ENCODE measurements at places on chromosomes 12 and 14. TPM values are rescaled to one million over a fixed set of nuclear protein-coding genes. Genes with fewer than 3 reads are reported as not detected.
A peak's percentile ranks its signal among the peaks of the same experiment; 100 is the strongest.

The SYT10 gene
- total RNA-seq = not detected

DNA sequence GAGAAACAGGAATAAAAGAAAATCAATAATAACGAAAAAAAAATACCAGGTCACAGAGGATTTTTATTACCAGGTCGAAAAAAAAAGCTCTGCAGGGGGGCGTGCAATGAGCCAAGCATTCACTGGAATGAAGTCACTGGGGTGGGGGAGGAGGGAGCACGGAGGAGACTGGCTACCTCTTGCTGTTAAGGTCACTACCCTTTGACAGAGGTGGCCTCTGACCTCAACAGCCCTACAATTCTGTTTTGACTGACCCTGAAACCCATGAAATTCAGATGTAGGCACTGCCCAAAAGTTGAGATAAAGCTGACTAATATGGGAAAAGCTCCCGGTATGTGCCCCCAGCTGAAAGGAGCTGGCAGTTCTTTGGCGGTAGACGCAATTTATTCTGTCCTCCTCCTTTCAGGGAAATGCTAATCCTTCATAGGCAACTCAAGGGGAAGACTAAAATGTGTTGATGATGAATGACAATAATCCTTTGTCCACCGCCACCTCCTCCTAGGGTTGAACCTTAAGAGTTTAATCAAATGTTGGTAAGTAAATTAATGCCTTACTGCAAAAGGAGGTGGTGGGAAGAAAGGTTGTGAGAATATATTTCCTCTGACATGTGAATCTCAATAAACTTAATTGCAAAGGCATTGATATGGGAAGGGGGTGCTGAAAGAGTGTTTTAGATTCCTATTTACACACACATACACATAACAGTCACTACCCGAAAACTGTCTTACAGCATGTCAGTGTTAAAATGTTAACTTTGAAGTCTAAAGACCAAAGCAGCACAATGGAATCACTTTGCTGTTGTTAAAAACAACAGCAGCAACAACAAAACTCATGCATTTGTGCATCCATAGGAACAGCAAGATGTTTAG lies 6.3 kb upstream of the RIC8B start:
- no peak for DNase-seq
- no peaks in the 10 kb centered on the region for H3K27me3 ChIP-seq
- H3K27ac ChIP-seq = no peak overlapping the region
- peak overlapping the region; percentile 47 for H3K4me3 ChIP-seq
- peaks cover 23% of the 10 kb centered on the region for H3K4me1 ChIP-seq

The SLCO1B3 gene
- not detected for total RNA-seq

DNA sequence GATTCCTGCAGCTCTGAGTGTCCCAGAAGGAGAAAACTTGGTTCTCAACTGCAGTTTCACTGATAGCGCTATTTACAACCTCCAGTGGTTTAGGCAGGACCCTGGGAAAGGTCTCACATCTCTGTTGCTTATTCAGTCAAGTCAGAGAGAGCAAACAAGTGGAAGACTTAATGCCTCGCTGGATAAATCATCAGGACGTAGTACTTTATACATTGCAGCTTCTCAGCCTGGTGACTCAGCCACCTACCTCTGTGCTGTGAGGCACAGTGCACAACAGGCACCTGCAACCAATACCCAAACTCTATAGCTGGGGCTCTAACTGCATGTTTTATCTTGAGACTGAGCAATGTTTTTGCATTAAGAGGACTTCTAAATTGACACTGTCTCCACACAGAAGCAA lies 379.2 kb upstream of the OR4E1 start:
- H3K27me3 ChIP-seq = no peaks in the 10 kb centered on the region
- H3K4me1 ChIP-seq = peaks cover 33% of the 10 kb centered on the region
- H3K36me3 ChIP-seq = no peaks in the 10 kb centered on the region
- peak overlapping the region; percentile 94 for H3K27ac ChIP-seq
- H3K4me3 ChIP-seq = peak overlapping the region; percentile 80
- DNase-seq = no peak

The FAM90A1 gene
- 1.3 TPM for total RNA-seq

DNA sequence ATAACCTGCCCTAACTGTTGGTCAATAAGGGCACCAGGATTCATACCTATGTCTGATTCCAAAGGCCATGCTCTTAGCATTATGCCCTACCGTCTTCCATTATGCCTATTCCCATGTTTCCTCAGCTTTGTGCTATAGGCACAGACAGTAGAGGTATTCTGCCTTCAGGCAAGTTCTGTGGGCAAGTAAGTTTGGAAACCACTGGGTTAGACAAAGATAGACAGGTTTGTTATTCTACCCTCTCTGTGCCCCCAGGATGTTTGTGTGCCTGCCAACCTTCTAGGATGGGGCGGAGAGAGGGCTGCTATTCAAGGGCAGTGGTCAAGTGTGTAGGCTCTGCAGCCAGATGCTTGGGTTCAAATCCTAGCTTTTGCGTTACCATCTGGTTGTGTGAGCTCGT lies 4.6 kb downstream of the RAPGEF3 start:
- no peak overlapping the region for H3K27ac ChIP-seq
- H3K27me3 ChIP-seq = peaks cover 6% of the 10 kb centered on the region
- H3K4me3 ChIP-seq = no peak overlapping the region
- peaks cover 34% of the 10 kb centered on the region for H3K4me1 ChIP-seq
- no peaks in the 10 kb centered on the region for H3K36me3 ChIP-seq

- no peaks in the 10 kb centered on the region for H3K36me3 ChIP-seq
- no peaks in the 10 kb centered on the region for H3K27me3 ChIP-seq
- no peak overlapping the region for H3K4me3 ChIP-seq
- no peak for DNase-seq
- no peaks in the 10 kb centered on the region for H3K4me1 ChIP-seq
Measured at GRCh38 chr12:68470664-68471328, 138.6 kb upstream of the MDM1 start.

DNA sequence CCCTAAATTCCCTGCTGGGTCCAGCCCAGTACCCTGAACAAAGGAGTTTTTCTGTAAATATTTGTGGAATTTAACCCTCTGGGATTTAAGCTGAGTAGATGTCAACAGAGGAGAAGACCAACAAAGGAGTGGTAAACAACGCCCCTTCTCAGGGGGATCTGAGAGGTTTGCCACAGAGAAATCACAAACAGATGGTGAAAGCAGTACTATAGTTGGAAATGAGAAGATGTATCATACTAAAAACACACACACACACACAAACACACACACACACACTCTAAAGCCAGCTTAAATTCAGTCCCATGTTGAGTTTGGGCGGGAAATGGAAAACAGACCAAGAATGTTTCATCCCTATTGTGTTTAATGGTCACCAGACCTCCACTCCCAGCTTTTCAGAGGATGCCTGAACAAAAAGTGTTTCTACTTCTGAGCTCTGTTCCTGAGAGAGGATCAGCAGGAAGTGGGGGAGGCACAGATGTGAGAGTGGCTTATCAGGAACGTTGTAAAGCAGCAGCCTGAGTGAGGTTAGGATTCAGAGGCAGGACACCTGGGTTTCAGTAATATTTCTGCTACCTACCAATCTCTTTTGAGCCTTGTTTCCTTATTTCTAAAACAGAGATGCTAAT lies 3.2 kb downstream of the BIN2 start:
- DNase-seq = no peak
- peaks cover 24% of the 10 kb centered on the region for H3K36me3 ChIP-seq
- peak overlapping the region; percentile 88 for H3K4me3 ChIP-seq
- H3K27ac ChIP-seq = peak overlapping the region; percentile 74

GRCh38 chr14:62062645-62063044 lies 300.4 kb downstream of the SNAPC1 start:
- peaks cover 8% of the 10 kb centered on the region for H3K27me3 ChIP-seq
- DNase-seq = no peak
- H3K4me3 ChIP-seq = no peak overlapping the region
- no peaks in the 10 kb centered on the region for H3K36me3 ChIP-seq
- no peak overlapping the region for H3K27ac ChIP-seq

GRCh38 chr12:32522331-32523221 lies 123.2 kb downstream of the FGD4 start:
- H3K4me1 ChIP-seq = peaks cover 8% of the 10 kb centered on the region
- no peaks in the 10 kb centered on the region for H3K27me3 ChIP-seq
- no peak overlapping the region for H3K4me3 ChIP-seq
- no peak for DNase-seq

DNA sequence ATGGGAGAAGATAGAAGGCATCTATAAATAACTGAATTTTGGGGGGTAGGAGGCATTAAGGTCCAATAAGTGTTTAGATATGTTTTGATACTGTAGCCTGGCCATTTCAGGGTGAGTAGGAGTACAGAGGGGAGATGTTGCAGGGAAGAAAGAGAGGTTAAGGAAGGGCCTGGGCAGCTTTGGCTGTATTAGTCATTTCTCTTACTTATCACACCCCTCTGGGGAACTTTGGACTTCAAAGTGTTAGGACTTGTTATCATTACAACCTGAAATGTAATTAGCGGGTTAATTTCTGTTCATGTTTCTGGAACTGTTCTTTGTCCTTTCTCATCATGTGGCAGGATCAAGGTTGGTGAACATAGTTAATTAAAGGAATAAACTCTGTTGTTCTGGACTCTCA lies 40.3 kb downstream of the SUSD6 start:
- H3K27ac ChIP-seq = peak overlapping the region; percentile 71
- H3K4me3 ChIP-seq = peak overlapping the region; percentile 1
- H3K27me3 ChIP-seq = no peaks in the 10 kb centered on the region
- no peak for DNase-seq

- no peak overlapping the region for H3K4me3 ChIP-seq
- H3K4me1 ChIP-seq = peaks cover 19% of the 10 kb centered on the region
- H3K36me3 ChIP-seq = no peaks in the 10 kb centered on the region
Measured at GRCh38 chr12:130090542-130090941, 71.7 kb upstream of the FZD10 start.

DNA sequence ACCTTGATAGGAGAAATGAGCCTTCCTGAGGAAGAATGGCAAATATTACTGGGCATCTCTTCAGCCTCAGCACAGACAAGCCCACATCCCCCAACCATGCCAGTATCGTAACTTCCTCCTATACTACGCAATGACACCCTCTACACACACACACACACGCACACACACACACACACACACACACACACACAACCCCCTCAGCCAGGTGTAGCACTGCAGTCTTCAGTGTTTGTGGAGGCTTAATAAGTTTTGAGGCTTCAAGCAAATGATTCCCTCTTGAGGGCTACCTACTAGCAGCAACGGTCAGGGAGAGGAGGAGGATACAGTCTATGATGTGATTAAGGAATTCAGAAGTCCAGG lies 1.6 kb downstream of the DGKA start:
- peak overlapping the region; percentile 94 for H3K27ac ChIP-seq
- peak overlapping the region; percentile 100 for H3K4me3 ChIP-seq
- H3K36me3 ChIP-seq = peaks cover 32% of the 10 kb centered on the region
- DNase-seq = no peak

DNA sequence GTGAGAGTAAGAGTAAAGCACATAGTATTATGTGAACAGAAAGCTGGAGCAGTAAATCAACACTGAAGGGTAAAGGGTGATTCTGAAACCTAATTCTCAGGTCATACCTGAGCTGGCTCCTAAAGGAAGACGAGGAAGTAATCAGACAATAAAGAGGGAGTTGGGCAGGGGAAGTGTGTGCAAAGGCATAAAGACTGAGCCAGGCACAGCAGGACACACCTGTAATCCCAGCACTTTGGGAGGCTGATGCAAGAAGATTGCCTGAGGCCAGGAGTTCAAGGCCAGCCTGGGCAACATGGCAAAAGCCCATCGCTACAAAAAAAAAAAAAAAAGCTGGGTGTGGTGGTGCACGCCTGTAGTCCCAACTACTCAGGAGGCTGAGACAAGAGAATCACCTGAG lies 9.6 kb downstream of the ARF3 start:
- no peak overlapping the region for H3K27ac ChIP-seq
- no peaks in the 10 kb centered on the region for H3K27me3 ChIP-seq
- peaks cover 16% of the 10 kb centered on the region for H3K4me1 ChIP-seq
- peaks cover 2% of the 10 kb centered on the region for H3K36me3 ChIP-seq

DNA sequence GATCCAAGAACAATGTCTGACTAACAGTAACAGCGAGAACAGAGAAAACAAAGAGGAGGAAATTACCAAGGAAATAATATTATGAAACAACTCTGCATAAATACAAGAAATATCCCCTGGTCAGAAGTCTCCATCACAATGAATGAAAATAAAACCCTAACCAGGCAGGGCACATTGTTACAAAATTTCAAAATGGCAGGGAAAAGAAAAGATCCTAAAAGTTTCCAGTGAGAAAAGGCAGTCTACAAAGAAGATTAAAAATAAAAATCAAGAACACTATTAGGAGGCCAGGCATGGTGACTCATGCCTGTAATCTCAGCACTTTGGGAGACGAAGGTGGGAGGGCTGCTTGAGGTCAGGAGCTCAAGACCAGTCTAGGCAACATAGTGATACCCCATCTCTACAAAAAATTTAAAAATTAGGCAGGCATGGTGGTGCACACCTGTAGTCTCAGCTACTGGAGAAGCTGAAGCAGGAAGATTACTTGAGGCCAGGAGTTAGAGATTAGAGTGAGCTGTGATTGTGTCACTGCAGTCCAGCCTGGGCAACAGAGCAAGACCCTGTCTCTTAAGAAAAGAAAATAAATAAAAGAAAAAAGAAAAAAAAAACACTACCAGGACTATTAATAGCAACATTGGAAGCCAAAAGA lies 47.8 kb downstream of the FERMT2 start:
- H3K27ac ChIP-seq = no peak overlapping the region
- H3K4me1 ChIP-seq = no peaks in the 10 kb centered on the region
- no peak overlapping the region for H3K4me3 ChIP-seq
- no peak for DNase-seq

GRCh38 chr14:23478109-23478759 lies 8.7 kb downstream of the NGDN start:
- no peak overlapping the region for H3K4me3 ChIP-seq
- no peaks in the 10 kb centered on the region for H3K27me3 ChIP-seq
- H3K27ac ChIP-seq = peak overlapping the region; percentile 41
- DNase-seq = peak; percentile 57

- H3K4me1 ChIP-seq = no peaks in the 10 kb centered on the region
- no peak for DNase-seq
- H3K27me3 ChIP-seq = peaks cover 55% of the 10 kb centered on the region
- H3K4me3 ChIP-seq = no peak overlapping the region
Measured at GRCh38 chr12:75561921-75562320, 50.5 kb upstream of the KRR1 start.
